Hepatic stellate cell (primary cell): ENCODE measurements at places on chromosomes 13 and 19.

- DNase-seq = peak; percentile 10
Measured at GRCh38 chr13:95641291-95642027, 3.0 kb downstream of the DZIP1 start.

- DNase-seq = no peak
Measured at GRCh38 chr13:72804301-72804700, 22.4 kb downstream of the PIBF1 start.

DNA sequence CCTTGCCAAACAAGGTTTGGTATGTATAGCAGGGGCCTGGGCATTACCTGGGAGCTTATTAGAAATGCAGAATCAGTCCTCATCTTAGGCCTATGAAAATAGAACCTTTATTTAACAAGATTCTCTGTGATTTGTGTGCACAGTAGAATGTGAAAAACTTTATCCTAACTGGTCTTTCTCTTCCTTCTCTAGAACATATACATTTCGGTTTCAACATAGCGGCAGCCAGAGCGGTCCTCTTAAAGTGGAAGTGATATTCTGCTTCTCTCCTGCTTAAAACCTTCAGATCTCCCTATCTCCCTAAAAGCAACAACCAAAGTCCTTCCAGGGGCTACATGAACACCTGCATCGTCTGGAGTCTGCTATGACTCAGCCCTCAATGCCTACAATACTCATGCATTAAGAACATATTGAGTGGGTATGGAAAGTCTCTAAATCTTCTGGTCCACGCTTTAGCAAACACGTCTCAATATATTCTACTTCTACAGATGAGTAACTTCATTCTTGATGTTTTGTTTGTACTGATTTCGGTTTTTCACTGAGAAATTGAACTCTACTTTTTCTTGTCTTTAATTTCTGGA lies 84.5 kb downstream of the SPRY2 start:
- no peak for DNase-seq

DNA sequence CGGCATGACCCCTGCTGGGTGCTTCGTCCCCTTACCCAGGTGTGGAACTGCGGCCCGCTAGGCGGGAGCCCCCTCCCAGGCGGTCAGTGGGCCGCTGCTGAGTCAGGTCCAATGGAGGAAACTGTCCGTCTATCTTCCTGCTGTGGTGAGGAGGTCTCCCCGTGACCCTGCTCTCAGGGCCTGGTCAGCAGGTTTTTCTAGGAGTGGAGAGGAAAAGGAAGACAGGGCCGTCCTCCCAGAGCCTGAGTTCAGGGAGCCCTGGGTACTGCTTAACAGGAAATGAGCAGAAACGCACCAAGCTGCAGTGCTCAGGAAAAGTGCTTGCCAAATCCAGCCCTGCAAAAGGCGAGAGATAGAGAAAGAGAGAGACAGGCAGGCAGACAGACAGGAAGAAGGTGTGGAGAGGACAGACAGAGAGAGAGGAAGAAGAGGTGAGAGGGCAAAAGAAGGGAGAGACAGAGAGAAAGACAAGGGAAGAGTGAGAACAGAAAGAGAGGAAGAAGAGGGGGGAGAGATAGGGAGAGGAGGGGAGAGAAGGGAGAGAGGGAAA lies 10.3 kb downstream of the SH3GL1 start:
- peak; percentile 46 for DNase-seq

GRCh38 chr19:10797541-10798256 lies 38.3 kb downstream of the TMED1 start:
- DNase-seq = no peak

GRCh38 chr13:113464476-113464875 lies 11.2 kb upstream of the ADPRHL1 start:
- no peak for DNase-seq

- peak; percentile 49 for DNase-seq
Measured at GRCh38 chr13:29362849-29363604, 232.5 kb downstream of the SLC7A1 start.

DNA sequence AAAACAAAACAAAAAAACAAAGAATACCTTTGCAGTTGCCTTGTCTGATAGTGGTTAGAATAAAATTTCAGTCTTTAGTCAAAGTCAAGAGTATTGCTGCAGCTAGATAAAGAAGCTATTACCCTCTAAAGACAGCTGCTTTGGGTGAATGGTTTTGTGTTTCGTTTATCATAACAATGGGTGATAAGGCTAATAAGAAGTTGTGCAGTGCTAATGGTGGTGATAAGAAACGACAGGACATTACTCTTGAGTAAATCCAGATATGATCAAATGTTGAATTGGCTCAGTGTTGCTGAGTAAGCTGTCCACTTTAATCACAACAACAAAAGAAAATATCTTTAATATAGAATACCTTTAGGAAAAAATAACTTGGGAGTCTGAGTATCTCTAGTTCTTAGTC lies 1825.3 kb downstream of the SLITRK5 start:
- DNase-seq = no peak

DNA sequence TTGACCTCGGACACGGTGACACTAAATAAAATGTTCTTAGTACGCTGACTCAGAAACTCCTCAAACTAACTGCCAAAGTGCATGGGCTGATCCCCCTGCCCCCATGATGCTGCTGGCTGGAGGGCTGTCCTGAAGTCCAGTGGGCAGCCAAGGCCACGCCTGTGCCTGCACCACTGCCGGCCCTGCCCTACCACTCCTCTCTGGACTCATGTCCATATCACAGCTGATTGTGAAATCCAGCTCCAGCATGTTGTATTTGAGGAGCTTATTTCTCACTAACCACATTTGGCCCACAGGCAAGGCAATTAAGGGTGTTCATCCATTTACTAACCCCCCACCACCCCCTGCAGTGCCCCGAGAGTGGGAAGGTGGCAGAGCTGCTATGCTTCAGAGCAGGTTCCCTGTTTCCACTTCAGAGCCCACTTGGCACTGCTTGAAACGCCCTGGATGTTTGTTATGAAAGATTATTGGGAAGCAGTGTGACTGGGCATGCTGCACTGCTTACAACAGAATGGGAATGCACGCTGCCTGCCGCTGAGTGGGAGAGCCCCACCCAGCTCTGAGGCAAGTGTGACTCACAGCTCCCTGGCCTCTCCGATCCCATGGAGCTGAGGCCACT lies 114.0 kb downstream of the UQCRFS1 start:
- peak; percentile 89 for DNase-seq

- DNase-seq = no peak
Measured at GRCh38 chr13:91078093-91078679, 269.3 kb upstream of the MIR17HG start.

DNA sequence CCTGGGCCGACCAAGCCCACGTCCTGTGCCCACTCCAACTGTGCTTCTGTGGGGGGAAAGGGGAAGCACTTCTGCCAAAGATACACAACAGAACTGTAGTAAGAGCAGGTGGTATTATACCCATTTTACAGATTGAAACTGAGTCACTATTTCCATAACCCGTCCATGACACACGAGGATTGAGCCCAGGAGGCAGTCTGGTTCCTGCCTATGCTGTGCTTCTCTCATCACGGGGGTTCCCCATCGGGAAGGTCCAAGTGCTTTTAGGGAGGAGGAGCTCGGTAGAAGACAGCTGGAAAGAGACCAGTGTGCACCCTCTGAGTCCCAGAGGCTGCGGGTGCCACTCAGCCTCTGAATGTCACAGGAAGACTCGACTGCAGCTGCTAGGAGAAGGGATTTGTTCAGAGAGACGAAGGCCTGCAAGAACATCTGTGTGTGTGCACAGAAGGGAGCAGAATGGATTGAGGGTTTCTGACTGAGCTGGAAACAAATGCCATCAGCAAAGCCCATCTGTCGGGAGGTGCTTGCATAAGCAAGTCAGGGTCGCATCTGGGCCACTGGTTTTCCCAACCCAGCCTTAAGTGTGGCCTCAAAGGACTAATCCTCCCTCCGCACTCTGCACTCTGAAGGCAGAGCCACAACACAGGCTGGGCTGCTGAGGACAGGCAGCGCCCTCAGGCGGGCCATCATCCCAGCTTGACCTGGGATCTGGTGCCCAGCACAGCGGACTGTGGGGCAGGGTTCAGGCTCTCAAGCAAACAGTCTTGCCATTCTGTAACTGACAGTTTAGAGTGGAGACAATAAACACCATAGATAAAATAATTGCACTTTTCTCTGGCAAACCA lies 150.0 kb downstream of the DPF1 start:
- DNase-seq = no peak

- DNase-seq = no peak
Measured at GRCh38 chr19:29479941-29480340, 45.9 kb upstream of the VSTM2B start.

- no peak for DNase-seq
Measured at GRCh38 chr19:3293560-3293959, 69.1 kb downstream of the CELF5 start.

- no peak for DNase-seq
Measured at GRCh38 chr13:33571618-33572017, 246.3 kb upstream of the RFC3 start.

DNA sequence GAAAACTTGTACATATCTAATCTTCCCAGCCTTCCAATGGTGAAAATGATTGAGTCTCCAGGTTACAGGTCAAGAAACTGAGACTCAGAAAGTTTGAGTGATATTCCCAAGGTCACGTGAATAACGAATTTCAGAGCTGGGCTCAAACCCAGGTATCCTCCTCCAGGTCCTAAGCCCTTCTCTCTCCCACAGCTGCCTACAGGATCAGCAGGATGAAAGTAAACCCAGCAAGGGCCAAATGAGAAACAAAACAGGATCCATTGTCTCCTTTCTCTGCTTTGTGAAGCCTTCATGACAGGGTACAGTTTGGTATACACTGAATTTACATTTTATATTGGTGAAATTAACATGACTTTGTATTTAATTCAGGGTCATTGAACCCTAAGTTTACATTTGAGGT lies 208.1 kb downstream of the RBM26 start:
- no peak for DNase-seq

- DNase-seq = peak; percentile 4
Measured at GRCh38 chr13:81207636-81208035, 866.7 kb upstream of the SPRY2 start.

- DNase-seq = no peak
Measured at GRCh38 chr13:40562975-40563349, 103.5 kb downstream of the FOXO1 start.

- peak; percentile 45 for DNase-seq
Measured at GRCh38 chr19:40165362-40165937, 25.8 kb upstream of the MAP3K10 start.

- no peak for DNase-seq
Measured at GRCh38 chr13:84651288-84651687, 769.0 kb upstream of the SLITRK1 start.
